D721Med (cell line): ENCODE measurements at places on chromosomes 3 and 15.

DNA sequence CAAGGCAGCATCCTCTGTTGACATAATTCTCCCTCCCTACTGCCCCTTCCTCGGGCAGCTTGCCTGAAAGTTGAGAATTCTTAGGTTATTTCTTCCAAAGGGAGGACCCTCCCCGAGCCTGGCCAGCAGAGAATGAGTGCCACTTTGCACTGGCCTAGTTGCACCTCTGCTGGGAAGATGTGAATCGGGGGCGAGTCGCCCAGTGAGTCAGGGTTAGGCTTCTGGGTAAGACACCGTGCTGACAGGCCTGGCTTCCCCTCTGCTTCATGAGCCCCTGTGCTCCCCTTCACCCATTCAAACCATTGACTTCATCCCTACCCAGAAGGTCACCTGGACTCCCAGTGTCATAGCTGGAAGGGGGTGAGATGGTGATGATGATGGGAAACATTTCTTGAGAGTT is 82.3 kb downstream of the AAGAB start:
- DNase-seq, result no peak

- DNase-seq, result no peak
Observed at GRCh38 chr3:161657786-161658185, 161.2 kb downstream of the OTOL1 start.

DNA sequence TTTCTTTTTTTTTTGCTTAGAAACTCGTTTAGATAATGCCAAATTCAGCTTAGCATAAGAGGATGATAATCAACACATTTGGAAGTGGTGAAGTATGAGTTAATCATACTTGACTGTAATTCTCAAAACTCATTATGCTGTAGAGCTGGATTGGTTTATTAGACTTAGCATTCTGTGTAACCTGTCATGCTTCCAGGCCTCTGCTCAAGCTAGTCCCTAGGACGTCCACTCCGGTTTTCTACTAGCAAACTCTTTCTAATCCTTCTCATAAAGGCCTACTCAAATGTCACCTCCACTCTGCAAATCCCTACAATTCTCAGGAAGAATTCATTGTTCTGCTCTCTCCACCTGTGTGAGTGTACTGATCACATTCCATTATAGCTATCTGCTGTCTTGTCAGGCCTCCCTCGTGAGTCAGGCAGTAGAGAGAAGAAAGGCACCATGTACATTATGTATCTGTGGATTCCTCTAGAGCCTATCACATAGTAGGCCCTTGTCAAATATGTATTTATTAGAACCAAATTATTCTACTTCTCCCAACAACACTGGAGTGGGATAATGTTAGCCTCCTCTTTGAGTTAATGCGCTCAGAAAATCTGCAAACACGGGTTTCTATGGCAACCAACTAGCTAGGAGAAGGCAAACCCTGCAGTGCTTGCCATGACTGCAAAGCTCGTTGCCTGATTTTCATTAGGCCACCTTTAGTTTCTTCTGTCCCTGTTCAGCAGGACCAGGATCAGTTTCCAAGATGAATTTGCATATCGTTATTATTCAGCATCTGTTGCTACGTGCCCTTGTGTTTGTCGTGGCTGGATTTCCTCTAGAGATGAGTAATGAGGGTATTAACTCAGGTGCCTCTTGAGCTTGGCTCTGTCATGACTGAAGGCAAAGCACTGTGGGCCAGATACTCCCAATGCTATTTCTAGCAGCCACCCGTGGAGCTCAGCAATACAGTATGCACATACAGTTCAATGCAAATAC is 30.7 kb downstream of the ATP13A5 start:
- no peak for DNase-seq

- DNase-seq, result no peak
Observed at GRCh38 chr3:186653984-186654383, 11.8 kb upstream of the HRG start.

DNA sequence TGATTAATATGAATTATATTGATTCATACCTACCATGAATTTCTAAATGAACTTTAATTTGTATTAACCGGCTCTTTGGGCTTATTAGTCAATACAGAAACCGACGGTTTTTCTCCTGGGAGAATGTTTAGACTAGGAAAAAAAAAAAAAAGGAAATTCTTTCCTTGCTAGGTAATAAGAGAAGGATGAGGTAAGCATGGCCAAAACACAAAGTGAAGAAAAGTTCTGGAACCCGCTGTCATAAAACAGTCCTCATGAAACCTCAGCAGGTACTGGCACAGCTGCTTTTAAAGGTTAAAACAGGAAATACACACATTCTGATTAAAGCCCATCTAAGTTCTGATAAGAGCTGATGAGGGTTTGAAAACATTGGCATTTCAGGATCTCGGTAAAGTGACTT is 30.8 kb upstream of the PSTPIP1 start:
- DNase-seq, result no peak

- no peak for DNase-seq
Observed at GRCh38 chr15:83844742-83845141, 190.8 kb downstream of the ADAMTSL3 start.

DNA sequence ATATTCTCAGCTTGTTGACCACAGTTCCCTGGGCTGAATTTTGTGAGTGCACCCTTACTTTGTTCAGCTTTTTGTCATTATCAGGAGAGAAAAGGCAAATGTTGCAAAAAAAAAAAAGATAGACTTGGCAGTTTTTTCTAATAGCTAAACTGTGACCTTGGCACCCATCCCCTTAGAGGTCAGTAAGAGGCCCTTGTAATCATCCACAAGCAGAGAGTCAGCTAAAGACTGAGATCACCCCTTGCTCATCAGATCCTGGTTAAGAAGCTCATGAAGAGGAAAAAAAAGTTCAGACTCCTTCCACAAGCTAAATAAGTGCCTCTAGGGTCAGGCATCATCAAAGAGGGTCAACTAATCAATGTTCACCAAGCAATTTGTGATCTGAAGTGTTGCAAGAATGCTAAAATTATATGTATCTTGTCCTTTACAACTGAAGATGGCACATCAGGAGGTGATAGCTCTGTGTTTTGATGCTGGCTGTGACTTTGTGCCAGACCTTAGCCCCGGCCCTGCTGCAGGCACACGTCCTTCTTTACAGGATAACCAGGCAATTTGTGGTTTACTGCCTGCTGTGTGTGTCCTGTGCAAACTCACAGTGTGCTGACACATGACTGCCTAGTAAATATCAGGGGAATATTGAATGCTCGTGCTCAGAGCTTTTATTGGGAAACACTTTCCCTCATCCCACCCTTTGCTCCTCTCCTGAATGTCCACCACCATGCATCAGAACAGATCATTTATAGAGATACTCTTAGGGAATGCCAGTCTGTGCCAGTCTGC is 262.9 kb downstream of the IL5RA start:
- DNase-seq, result no peak

DNA sequence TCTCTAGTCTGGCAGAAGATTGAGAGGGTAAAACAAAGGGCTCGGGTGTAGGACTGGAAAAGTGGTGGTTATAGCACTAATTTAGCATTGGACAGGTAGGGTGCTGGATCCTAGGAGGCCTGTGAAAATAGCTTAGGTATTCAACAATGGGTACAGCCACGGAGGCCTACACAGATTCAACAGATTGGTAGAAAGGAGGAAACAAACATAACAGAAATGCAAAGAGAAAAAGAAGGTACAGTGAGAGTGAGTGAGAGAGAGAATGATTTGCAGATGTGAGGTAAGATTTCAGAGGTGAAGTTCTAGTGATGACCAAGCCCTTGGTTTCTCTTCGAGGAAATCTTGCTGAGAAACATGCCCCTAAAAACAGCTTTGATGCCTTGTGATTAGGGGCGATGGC is 37.9 kb downstream of the ADIPOQ start:
- DNase-seq, result no peak

GRCh38 chr3:187049462-187050101 is 89.7 kb downstream of the RPL39L start:
- DNase-seq, result no peak

DNA sequence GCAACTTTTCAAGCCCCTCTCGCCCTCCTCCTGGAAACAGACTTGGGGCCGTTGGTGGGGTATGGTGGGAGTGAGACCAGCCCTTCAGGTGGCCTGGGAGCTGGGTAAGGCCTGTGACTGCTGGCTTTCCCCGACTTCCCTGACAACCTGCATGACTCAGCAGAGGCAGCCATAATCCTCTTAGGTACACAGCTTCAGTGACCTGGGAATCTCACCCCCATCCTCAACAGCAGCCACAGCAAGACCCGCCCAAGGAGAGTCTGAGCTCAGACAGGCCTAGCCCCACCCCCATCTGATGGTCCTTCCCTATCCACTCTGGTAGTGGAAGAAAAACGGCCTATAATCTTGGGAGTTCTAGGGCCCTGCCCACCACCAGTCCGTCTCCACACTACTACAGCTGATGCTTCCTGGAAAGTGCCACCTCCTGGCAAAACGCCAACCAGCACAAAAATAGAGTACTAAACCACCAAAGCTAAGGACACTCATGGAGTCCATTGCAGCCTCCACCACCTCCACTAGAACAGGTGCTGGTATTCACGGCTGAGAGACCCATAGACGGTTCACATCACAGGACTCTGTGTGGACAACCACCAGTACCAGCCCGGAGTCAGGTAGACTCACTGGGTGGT is 13.1 kb upstream of the SLC27A2 start:
- no peak for DNase-seq

DNA sequence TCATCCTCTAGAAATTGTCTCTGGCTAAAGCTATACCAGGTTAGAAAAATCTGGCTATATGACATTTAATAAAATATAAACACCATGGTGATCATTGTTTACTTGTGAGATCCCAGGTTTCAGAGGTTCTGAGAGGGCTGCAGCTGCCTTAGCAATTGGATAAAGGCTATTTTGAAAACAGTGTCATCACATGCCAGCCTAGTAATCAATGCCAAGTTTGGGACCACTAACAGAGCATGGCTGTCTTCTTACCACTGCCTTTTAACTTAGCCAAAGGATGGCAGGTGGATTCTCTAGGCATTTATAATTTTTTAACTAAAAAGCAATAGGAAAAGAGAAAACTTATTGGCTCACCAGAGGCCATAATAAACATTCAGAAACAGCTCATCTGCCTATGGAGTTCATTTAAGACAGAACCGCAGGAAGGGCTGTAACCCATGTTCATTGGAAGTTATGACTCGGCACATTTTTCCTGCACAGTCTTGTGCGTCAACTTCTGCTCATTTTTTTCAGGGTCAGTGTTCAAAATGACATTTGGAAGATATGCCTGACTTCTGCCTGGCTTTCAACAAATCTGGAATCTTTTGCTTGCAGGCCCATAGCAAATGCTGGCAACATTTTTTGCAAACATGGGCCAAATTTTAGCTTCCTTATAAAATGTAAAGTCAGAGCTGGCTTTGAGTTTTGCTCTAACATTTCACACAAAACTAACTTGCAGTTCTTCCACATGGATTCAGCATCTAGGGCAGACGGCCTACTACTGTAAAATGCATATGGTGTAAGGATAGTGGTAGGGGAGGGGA is 476.0 kb upstream of the TBL1XR1 start:
- no peak for DNase-seq

GRCh38 chr15:69595009-69595791 is 142.6 kb downstream of the RPLP1 start:
- no peak for DNase-seq

DNA sequence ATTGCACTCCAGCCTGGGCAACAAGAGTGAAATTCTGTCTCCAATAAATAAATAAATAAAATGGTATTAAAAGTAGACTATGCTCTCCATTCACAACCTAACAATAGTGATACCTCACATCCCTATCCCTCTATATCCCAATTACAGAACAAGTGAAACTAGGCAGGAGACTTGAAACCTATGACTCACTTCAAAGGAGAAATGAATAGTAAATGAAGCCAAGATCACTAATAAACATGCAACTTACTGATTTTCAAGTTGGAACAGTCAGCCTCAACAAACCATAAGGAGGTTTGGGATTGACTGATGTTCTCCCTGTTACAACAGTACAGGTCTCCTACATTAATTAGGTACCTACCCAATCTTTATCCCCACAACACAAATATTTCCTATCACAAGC is 103.4 kb downstream of the GSK3B start:
- DNase-seq, result no peak

- no peak for DNase-seq
Observed at GRCh38 chr15:42954291-42954690, 33.7 kb upstream of the TTBK2 start.

DNA sequence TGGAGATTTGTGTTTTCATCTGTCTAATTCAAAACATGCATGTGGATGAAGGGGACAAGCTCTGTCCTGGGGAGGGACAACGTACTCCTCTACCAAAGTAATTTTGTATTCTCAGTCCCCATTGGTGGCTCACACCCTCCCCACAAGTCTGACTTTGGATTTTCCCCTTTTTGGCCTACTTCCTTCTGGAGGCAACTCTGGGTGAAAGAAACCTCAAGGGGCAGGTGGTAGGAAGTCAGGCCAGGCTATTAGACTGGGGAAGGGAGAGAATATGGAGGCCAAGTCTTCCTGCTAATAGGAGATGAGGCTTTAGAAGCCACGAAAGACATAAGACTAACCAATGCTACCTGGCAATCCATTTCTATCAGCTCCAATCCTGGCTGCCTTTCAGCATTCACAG is 124.9 kb upstream of the RASGRP1 start:
- no peak for DNase-seq

DNA sequence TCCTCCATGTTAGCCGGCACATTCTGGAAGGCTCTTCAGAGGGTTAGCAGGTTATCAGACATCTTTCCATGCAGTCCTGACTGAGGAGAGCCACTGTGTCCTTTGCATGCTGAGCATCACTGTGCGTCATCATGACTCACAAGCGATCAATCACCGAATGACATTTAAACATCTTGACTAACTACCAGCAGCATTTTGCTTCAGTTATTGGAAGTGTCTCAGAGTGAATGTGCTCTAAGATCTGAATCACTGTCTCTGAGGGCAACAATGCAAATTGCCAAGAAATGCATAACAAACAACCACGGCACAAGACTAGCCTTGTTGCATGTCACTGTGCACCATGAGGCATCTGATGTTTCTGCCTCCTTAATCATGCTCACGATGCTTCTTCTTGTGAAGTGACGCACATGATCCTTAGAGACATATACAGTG is 18.3 kb upstream of the ATP8B4 start:
- no peak for DNase-seq

GRCh38 chr15:44715142-44715796 is 4.0 kb downstream of the B2M start:
- no peak for DNase-seq

GRCh38 chr15:68265674-68266073 is 11.9 kb upstream of the FEM1B start:
- no peak for DNase-seq

GRCh38 chr3:115855911-115856310 is 232.6 kb downstream of the GAP43 start:
- DNase-seq, result no peak

DNA sequence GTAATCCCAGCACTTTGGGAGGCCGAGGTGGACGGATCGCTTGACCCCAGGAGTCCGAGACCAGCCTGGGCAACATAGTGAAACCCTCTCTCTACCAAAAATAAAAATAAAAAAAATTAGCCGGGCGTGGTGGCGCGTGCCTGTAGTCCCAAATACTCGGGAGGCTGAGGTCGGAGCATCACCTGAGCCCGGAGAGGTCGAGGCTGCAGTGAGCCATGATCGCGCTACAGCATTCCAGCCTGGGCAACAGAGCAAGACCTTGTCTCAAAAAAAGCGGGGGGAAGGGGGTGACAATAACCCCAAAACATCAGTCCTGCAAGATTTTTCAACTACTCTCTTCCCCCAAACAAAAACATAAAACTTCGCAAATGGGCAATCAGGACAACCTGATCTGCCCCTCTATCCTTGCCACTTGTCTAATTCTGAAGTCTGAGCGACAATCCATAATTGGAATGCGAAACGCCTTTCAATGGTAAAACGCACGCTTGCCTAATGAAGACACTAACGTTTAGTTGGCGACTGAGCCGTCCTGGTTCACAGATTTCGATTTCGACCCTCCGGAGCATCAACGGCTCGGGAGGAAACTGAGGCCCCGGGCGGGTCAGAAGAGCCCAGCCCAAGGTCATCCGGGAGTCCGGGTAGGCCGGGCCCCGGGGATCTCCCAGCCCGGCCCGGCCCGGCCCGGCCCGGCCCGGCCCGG is 868 bp downstream of the BTBD1 start:
- DNase-seq, result no peak
